ENCODE measurements at places on chromosomes 11 and 22.
A peak's percentile ranks its signal among the peaks of the same experiment; 100 is the strongest.

DNA sequence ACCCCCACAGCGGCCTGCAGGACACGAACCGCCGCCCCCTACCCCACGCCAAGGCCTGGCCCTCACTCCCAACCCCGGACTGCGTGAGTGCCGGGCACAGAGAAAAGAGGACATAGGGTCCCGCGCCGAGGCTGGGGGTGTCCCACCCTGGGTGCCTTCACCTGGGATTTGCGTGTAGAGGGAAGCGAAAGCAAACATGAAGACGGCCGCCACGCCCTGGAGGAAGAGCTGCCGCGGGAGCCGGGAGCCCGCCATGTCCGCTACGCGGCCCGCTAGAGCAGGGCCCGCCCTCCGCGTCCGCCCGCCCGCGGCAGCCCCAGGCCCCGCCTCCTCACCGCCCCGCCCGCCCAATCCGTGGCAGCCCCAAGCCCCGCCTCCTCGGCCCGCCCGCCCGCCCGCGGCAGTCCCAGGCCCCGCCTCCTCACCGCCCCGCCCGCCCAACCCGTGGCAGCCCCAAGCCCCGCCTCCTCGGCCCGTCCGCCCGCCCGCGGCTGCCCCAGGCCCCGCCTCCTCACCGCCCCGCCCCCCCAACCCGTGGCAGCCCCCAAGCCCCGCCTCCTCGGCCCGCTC, at the start of gene LMF2:
Gene LMF2, minus strand, starts transcription at position 282 of the 570 bp plus-strand sequence. Its CDS starts 27 bp downstream, at position 255.
- DNase-seq = no peak

DNA sequence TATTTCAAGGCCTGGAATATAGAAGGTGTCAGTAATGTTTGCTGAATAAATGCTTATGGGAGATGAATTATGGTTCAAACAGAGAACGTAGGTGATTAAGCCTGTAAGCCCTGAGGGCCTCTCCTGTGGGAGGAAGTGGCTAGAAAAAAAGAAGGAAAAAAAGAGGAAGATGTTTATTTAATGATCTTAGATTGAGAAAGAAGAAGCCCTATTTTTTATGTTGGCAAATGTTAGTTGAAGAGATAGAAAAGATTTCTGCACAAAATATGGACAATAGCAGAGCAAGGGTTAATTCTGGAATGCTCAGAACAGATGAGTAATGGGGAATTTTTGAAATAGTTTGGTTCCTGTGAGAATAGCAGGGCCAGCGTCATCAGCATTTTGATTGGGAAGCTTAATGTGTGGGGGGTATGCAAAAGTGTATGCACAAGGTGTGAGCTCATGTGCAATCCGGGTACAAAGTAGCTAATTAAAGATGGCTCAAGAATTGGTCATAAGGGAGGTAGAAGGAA, 95.7 kb downstream of the TEAD1 start:
- DNase-seq = no peak

DNA sequence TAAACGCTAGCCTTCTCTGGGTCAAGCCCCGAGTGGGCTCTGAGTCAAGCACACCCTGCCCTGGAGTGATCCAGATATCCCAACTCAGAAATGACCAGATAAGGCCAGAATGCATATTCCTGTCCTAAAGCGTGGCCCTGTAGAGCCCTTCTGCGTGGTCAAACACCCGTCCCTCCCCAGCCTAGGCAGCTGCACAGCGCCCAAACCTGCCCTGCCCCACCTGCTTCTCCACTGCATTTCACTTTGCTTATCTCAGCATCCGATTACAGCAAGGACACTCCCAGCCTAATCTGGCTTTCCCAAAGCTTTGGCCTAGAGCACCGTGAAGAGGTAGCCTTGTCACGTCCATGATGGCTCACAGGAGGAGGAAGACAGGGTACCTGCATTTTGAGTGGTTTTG, 11.9 kb upstream of the TMPRSS4 start:
- no peak for DNase-seq

- no peak for DNase-seq
These were observed 17.2 kb downstream of the KIAA0930 start for GRCh38 chr22:45223304-45224117.

- no peak for DNase-seq
These were observed 57.6 kb downstream of the TSPAN18 start for GRCh38 chr11:44784436-44784760.

DNA sequence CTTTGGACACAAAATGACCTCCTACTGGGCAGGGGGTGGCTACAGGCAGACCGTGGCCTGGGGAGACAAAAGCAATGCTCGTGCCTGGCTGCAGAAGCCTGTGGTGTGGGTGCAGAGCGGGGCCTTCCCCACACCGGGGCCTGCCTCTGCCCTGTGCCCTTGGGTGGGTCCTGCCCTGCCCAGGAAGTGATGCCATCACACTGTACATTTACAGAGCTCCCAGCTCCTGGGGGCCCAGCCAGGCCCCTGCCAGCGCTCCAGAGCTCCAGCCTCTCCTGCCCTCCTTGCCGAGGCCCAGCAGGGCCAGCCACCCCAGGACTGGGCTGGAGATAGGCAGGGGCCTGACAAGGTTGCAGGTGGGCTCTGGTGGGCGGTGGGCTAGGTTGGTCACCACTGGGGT, 40.1 kb downstream of the MUC5B start:
- no peak for DNase-seq

DNA sequence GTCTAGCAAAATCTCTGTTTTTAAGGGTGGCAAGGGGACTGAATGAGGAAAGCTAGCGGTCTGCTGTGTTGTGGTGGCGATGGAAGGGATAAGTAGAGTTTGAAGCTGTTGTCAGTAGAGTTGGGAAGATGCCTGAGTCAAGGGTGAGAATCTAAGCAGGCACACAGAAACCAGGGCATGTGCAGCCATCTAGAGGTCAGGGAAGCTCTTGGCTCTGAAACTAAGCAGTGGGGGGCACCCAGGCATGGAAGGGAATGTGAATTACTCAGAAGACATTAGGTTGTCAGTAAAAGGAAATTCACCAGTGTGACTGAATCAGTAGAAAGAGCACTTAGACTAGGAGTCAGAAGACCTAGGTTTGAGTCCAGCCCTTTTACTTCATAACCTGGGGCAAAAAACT, 15.4 kb downstream of the BMAL1 start:
- no peak for DNase-seq

- no peak for DNase-seq
These were observed 8.7 kb upstream of the BARX2 start for GRCh38 chr11:129366737-129367597.

DNA sequence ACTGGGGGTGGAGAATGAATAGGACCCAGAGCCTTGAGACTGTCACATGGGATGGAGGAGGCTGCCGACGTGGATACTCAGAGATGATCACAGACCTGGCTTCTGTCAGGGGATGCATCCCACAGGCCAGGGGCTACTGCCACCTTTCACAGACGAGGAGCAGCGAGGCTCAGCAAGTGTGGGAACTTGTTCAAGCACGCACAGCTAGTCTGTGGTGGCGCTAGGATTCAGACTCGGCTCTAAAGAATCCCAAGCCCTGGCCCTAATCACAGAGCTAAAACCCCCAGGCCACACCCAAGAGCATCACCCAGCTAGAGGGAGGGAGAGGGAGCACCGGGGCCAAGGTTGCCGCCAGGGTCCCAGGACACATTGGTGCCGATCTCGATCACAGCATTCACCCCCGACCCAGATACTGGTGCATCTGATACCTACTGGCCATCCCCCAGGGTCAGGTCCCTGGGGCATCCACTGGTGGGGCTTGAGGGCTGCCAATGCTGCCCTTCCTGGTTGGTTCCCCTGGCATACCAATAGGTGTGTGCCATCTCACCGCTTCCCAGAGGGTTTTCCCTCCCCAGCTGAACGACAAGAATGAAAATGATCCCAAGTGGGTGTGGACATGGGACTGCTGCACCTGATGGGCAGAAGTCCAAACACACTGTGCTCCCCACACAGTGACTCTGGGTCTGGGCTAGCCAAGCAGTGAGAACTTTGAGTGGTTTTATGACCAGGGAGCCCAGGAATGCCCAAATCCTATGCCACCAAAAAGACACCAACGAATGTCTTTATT, 6.2 kb downstream of the CHST1 start:
- DNase-seq = no peak

DNA sequence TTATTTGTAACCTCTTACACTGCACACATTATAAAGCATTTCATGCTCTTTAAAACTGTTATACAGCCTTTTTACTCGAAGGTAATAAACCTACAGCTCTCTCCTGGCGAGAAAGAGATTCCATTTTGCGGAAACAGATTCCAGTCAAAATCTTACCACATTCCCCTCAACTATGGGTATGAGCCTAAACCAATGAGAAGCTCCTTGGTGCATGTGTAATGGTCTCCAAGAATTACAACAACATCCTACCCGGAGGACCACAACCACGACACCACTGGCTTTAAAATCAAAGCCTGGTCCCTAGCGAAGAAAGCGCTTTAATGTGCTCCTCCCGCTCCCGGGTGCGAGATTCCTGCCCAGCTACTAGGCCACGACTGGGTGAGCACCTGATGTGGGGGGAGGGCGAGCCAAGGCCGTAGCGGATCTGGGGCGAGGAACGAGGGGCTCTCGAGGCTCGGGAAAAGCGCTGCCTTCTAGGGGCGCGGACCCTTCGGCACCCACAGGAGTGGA, 821 bp downstream of the CELF1 start:
- DNase-seq = no peak

GRCh38 chr11:91796999-91797398, 427.6 kb upstream of the FAT3 start:
- DNase-seq = no peak

DNA sequence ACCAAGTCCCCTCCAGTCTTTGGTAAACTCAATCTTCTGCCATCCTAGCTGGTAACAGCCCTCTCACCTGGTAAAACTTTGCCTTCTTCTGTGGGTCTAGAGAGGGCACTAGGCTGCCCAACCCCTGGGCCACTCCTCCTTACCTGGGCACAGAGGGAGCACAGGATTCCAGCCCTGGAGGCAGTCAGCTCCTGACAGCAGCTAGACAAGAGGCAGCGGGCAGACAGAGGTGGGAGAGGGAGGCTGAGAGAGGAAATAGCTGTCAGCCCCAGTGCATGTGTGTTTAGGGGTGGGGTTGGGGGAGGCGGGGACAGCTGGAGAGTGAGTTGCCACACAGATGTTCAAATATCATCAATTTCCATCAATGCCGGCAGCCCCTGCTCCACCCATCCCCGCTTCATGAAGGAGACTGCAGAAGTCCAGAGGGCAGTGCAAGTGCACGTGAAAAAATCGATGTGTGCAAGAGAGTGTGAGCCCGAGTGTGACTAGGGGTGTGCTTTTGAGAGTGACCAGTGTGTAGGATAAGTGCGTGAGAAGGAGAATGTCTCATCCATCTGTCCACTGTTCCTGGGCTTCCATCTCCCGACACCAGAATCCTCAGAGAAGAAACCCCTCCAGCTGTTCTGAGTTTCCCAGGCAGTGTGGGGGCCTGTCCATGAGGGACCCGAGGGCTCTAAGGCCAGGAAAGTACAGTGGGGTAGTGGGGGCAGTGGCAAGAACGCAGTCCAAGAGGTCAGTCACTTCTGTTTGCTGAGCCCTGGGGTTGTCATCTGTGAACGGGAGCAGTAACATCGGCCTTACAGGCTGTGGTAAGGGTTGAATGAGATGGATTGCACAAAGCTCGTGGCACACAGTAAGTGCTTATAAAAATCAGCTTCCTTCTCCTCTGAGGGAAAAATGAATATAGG, at the start of gene PTGDR2:
Gene PTGDR2, minus strand, starts transcription at position 225 of the 908 bp plus-strand sequence. CDS start 2,228 bp downstream, outside the sequence.
- DNase-seq = no peak

GRCh38 chr11:90355200-90355599, 132.4 kb upstream of the CHORDC1 start:
- no peak for DNase-seq

DNA sequence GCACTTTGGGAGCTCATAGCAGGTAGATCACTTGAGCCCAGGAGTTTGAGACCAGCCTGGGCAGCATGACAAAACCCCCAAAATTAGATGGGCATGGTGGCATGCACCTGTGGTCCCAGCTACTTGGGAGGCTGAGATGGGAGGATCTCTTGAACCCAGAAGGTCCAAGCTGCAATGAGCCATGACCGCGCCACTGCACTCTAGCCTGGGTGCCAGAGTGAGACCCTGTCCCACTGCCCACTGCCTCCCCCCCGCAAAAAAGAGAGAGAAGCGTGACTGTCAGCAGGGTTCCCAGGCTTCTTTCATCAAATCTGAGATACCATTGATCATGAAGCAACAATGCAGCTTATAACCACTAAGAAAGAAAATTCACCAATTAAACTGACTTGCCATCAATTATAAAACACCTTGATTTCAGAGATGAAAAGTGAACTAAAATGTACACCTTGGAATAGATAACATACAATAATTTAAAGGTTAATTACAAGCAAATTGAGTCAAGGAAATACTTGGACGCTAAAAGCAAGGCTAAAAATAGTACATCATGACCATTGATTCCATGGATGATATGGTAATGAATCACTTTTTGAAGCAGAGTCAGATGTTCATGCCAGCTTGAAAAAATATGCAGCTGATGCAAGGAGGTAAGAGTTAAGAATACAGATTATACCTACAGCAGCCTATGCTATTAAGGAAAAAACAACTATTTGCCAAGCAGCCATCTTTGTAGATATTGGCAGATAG, 90.8 kb upstream of the ALKBH3 start:
- no peak for DNase-seq

- DNase-seq = no peak
These were observed 15.5 kb downstream of the C11orf91 start for GRCh38 chr11:33685082-33685481.

DNA sequence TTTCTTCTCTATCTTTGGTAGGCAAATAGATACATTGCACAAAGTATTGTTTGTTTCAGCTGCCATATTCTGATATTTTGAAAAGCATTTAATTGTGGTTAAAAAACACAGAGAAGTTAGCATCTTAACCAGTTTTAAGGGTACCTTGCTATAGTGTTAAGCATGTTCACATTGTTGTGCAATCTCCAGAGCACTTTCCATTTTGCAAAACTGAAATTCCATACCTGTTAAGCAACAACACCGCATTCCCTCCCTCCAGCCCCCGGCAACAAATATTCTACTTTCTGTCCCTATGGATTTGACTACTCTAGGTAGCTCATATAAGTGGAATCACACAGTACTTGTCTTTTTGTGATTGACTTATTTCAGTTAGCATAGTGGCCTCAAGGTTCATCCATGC, 33.9 kb downstream of the CNTF start:
- DNase-seq = no peak

DNA sequence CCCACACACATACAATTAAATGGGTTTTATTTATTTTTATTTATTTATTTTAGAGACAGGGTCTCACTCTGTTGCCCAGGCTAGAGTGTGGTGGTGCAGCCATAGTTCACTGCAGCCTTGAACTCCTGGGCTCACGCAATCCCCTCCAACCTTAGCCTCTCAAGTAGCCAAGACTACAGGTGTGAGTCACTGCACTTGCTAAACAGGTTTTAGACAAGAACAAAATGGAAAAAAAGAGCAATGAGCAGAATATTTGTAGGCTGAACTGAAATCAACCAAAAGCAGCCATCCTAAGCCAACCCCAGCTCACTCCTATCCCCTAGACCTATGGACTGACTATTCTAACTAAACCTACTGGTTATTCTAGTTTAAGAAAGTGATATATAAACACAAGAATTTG, 37.8 kb downstream of the MRE11 start:
- no peak for DNase-seq

GRCh38 chr22:43826142-43827002, 14.3 kb upstream of the EFCAB6 start:
- peak; percentile 63 for DNase-seq

DNA sequence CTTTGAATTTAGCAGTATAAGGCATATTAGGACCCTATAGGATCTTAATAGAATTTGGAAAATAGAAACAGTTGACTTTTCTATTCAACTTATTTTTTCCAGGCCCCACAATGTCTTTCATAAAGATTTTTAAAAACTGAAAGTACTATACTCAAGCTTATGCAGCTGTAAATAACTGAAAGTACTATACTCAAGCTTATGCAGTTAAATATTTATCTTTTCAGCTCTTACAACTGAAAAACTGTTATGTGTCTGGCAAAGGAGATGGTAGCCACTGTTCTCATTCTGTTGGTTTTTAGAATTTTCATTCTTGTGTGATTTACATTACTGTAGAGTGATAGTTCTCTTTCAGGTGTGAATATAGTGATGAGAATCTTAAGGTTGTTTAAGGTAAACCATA, 16.5 kb downstream of the HIPK3 start:
- DNase-seq = no peak
